SHP77 (cell line): ENCODE measurements at places on chromosomes 3 and 15.

DNA sequence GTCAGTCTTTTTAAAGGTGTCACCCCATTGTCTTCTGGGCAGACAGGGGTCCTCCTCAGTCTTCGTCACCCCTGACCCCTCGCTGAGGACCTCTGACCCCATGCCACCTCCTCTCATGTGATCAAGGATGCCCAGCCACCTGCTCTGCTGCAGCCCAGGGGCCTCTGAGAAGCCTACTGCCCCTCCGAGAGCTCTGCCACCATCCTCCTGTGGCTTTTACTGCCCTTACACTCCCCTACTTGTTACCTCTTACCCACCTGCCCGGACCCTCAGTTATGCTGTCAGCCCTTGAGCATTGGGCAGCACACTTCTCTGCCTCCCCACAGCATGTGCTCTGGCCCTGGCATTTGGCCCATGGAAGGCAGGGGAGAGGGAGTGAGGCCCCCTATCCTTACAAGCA, 123.2 kb downstream of the LRRK1 start:
- no peak for DNase-seq

DNA sequence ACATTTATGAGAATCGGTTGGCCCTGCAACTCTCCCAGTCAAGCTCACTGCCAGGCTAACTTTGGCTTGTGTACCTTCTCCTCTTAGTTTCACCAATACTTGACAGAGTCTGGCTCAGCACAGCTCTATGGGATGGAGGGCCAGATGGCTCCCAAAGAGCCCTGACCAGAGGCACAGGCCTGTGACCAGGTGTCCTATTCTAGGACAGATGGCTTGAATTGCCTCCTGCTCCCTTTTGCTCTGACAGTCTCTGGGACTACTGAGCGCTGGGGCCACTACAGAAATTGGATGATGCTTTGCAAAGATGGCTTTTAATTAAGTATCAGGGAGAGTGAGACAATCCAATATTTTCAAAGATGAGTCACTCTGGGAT, 10.3 kb upstream of the ARID3B start:
- DNase-seq = no peak

DNA sequence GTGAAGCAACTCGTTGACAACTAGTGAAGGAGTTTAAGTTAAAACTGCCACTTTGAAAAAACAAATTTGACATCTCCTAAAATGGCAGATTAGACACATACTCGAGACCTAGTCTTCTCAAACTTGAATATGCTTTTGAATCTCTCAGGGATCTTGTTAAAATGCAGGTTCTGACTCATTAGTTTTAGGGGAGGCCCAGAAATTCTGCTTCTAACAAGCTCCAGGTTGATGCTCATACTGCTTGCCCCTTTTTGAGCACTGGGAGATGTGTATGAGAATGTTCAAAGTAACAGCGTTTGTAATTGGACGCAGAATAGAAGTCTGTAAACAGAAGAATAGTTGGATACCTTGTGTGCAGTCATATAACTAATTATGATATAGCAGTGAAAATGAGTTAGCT, 1.6 kb downstream of the C3orf38 start:
- DNase-seq = no peak

GRCh38 chr3:180802837-180803236, 109.6 kb upstream of the FXR1 start:
- peak; percentile 31 for DNase-seq

DNA sequence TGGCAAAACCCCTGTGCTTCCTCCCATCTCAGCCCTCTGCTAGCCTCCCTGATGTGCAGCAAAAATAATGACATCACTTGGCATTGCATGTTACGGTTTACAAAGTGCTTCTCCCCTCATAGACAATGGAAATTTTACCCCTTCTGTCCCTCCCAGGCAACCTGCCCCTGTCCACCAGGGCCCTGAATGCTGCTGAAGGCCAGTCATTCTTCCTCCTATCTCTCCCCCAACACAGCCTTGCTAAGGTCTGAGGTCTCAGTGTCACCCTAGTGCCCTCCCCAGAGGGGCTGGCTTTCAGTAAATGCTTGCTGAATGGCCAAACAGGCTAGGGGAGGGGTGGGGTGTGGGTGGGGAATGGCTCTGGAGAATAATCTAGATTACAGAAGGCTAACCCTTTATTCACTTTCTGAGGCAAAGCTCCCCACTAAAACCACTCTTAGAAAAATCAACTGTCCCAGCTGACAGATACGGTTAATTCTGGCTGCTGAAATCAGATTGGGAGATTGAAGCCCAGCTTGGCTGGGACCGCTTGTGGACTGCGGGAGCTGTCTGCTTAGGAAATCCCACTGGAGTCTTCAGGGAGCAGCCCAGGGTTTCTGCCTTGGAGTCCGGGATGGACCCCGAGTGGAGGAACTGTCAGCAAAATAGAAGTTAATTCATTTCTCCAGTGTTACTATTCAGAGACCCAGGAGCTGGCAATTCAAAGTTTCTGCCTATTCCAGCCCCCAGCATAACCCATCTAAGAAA, 22.9 kb downstream of the ANP32A start:
- DNase-seq = no peak

GRCh38 chr3:56467801-56468183, 475 bp downstream of the ERC2 start:
- no peak for DNase-seq

GRCh38 chr15:97849183-97849582, 111.3 kb upstream of the ARRDC4 start:
- DNase-seq = no peak

DNA sequence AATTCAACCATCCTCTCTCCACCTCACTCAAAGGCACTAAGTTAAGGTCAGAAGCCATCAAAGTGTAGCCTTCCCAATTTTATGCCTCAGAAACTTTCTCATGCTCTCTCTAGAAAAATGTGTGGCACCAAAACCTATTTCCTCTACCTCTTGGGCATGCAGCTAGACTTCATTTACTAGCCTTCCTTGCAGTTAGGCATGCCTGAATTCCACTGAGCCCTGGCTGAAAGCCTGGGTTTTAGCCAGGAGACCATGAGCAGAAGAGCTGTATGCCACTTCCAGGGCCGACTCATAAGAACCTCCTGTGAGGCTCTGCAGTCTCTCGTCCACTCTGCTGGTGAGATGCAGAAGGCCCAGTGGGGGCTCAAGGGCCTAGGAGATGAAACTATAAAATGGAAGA, 145.0 kb downstream of the MYLK start:
- no peak for DNase-seq
